K562 (cell line): ENCODE measurements at places on chromosomes 6 and 20.

DNA sequence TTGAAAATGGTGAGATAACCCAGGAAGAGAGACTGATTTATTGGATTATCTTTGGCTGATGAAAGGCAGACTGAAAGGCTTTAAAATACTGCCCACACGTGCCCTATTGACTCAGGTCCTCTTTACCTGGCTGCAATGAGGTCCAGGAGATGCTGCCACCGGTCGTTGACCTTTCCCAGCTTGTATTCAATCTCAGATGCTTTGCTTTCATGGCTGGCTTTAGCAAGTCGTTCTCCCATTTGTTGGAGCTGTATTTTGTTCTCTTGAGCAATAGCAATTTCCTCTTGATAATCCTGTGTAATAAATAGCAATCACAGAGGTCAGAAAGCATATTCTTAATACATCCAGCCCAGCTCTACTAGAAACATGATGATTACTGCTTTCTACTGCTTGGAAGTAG is 368.8 kb downstream of the ESR1 start:
- no peak for DNase-seq

DNA sequence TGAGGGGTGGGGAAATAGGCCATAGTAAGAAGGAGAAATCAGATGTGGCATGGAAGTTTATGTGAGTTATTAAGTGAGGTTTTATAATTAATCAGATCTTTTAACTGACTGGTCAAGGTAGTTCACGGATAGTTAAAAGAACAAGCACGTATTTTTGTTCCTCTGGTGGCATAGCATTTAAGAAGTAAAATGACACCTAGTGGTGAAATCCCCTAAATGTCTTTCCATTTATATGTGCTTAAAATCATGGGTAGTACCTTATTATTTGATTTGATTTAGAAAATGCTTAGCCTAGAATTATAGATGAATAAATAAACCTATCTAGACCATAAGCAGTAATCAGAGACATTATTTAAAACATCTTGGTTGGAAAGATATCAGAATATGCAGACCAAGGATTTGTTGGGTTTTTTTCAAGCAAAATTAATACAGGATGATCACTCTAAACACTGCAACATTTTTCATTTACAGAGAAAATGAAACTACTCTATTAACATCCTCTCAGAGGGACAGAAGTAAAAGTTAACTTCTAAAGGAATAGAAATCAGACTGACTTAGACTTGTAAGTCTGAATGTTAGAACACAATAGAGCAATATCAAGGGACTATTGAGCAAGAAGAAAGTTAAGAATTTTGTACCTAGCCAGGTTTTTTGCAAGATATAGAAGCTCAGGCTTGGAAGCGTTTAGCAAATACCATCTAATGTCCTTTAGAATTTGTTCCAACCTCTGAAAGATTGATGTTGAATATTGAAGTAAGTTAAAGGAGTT is 81.1 kb downstream of the STXBP5 start:
- peak; percentile 52 for DNase-seq

GRCh38 chr6:70103798-70104197 is 199.1 kb downstream of the COL9A1 start:
- DNase-seq: peak; percentile 23

GRCh38 chr6:166058064-166058739 is 109.4 kb downstream of the TBXT start:
- DNase-seq: no peak
